H7 (cell line): ENCODE measurements at places on chromosomes 2 and 18.

GRCh38 chr2:33810046-33810835 lies 211.1 kb upstream of the FAM98A start:
- no peak for DNase-seq

- no peak for DNase-seq
Observed at GRCh38 chr2:172813314-172813888, 77.8 kb downstream of the RAPGEF4 start.

DNA sequence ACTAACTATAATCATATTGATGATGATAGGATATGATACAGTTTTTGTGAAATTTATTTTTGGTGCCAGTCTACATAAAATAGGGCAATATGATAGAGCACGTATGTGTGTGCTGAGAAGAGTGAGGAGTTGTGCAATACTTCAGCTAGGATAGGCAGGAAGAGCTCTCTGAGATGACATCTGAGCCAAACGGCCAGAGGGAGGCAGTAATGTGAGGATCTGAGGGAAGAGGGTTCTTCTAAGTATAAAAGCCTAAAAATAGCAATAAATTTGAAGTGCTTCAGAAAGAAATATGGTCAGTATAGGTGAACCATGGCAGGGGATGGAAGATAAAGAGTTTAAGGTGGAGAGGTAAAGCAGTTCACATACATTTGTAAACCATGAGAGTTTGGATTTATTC lies 102.5 kb downstream of the OLA1 start:
- peak; percentile 26 for DNase-seq

- DNase-seq: no peak
Observed at GRCh38 chr2:7201851-7202250, 284.6 kb downstream of the RNF144A start.

GRCh38 chr2:24945907-24946306 lies 25.8 kb downstream of the DNAJC27 start:
- DNase-seq: no peak

GRCh38 chr18:62037012-62037742 lies 144.4 kb upstream of the RNF152 start:
- DNase-seq: no peak

GRCh38 chr2:64982311-64982857 lies 6.8 kb upstream of the SLC1A4 start:
- no peak for DNase-seq
